ENCODE measurements at places on chromosomes 1 and 21.

DNA sequence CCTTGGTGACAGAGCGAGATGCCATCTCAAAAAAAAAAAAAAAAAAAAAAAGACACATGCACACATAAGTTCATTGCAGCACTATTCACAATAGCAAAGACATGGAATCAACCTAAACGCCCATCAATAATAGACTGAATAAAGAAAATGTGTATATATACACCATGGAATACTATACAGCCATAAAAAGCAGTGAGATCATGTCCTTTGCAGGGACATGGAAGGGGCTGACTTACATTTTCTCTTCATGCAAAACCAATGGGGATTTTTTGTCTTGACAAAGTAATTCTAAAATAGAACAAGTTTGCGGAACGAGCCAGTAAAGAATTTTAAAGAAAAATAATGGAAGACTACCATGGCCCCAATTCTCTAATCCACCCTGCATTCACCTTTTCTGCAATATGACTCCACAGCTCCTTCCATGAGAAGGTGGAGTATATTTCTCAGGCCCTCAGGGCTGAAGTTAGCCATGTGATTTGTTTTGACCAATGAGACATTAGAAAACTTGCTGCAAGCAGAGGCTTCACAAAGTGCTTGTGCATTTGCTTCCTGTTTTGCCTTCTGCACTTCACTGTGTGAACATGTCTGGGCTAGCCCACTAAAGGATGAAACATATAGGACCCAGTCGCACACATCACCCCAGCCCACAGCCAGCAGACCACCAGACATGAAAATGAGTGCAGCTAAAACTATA lies 78.8 kb upstream of the NR5A2 start:
- no peak for DNase-seq

DNA sequence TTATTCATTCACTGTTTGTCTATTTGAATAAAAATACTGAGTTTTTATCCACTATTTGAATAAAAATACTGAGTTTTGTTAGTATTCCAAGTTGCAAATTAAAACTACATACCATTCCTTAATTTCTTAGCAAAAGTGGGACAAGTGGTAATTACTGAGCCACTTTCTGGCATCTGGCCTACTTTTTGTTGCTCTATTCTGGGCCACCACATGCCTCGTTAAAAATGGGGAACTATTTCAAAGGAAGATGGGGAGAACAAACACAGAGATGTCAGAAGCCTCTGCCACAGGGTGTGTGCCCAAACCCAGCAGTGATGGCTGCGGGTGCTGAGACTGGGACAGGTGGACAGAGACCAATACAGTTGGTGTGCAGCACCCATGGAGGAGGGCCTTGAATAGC lies 14.6 kb downstream of the PIGP start:
- no peak for DNase-seq

DNA sequence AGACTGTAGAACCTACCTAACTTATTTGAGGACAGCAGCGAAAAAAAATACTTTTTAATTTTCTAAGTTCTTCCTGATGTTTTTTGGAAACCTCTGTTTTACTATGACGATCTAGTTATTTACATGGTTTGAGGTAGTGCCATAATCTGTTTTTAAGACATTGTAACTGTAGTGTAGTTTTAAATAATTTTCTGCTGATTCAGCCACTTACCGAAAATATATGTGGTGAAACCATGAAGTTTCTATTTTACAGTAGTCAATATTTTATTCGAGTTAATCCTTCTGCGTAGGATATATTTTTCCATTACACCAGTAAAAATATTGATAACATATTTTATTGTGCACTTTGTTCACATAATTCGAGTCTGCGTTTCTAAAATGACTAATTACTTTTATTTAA lies 121.7 kb upstream of the RRP15 start:
- DNase-seq, result no peak

GRCh38 chr1:119914071-119914470 lies 17.8 kb upstream of the ADAM30 start:
- no peak for DNase-seq

DNA sequence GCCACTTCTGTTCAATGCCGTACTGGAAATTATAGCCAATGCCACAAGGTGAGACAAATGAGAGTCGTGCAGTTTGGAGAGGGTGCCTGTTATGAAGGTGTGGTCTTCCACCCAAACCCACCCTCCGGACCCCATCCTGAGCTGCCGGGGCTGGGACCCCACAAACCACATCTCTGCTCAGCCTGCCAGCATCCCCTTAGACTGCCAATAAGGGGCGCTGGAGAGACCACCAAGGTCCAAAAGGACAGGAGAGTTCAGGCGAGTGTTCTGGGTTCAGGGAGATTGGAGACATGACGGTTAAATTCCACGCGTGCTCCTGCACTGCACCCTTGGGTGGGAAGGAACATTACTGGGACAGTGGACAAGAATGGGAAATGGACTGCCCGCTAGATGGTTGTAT lies 48.7 kb upstream of the COL18A1 start:
- no peak for DNase-seq

DNA sequence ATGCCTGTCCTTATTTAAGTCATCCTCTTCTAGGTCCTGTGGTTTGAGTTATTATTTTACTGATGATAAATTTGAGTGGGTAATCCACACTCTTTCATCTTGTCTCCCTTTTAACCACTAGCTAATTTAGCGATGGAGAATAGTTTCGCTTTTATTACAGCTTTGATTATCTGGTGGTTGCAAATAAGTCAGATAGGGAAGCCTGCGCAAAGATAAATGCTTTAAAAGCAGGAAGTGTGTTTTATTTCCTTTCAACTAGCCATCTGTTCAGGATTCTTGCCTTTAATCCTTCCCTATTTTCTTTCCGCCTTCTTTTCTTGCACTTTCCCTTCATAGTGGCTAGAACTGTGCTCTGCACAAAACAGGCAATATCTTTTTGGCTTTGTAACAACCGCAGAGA lies 129.0 kb downstream of the TGFB2 start:
- DNase-seq, result no peak

DNA sequence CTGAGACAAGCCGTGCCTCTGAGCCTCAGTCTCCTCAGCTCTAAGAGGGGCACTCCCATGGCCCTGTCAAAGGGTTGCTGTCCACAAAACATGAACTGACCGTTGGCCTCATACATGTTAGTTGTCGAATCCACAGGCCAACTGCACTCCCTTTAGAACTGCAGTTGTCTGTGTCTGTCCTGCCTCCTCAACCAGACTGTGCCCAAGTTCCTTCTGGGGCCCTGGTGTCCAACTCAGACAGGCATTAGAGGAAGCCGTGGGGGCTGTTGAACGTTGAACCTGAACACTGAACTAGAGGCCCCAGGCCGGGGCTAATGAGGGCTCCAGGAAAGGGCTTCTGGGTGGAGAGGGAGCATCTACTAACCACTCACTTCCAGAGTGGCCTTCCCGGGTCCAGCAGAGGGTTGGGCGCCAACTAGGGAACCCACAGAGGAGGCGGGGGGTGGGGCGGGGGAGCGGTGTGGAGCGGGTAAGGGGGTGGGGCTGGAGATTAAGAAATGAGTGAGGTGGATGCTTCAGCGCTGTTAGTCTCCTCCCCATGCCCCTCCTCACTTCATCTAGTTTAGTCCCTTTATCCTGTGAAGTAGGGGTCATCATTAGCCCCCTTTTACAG lies at the start of gene RAB42:
Gene RAB42 (plus strand): TSS at position 558 of the 613 bp plus-strand sequence. CDS start 247 bp downstream, outside the sequence.
- DNase-seq, result no peak

DNA sequence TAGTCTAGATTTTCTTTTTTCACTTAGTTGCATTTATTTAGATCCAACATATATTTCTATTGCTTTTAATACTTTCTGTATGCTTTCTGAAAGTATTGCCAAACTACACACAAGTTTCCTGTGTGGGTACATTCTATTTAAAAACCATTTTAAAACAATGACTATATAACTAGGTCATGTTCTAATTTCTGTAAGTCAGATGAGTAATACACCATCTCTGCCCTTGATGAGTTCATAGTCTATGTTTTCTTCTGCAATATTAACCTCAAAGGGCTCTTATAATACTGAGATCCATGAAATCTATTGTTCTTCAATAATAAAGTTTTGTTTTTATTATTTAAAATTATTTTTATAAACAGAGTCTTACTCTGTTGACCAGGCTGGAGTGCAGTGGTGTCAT lies 68.3 kb downstream of the RNASEL start:
- DNase-seq, result no peak

DNA sequence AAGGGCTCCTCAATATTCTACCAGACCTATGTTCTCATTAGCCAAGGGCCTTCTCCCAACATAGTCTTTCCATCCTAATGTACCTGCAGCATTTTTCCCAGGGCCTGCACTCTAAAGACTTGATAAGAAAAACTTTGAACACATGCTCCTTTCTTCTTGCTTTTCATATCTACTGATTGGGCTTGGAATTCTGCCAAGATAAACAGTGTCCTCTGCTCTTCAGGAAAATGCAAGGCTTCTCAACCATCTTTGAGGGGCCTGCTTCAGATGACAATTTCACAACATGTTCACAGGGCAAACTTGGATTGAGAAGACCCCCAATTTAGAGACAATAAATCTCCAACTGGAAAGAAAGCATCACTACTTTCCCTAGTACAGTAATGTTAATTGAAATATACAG lies 25.8 kb upstream of the PPT1 start:
- no peak for DNase-seq
